ENCODE measurements at places on chromosomes 5 and 9. TPM values are rescaled to one million over a fixed set of nuclear protein-coding genes. Genes with fewer than 3 reads are reported as not detected.
A peak's percentile ranks its signal among the peaks of the same experiment; 100 is the strongest.

The PSMD5 gene
- 69.7 TPM for total RNA-seq

The CCNJL gene
- not detected for total RNA-seq

The JAK2 gene
- total RNA-seq, result 25.5 TPM

The PKD2L2 gene
- total RNA-seq, result not detected

The ITGA1 gene
- total RNA-seq, result 1.3 TPM

The C5orf52 gene
- total RNA-seq, result not detected

The C6 gene
- not detected for total RNA-seq

The ZFP2 gene
- 0.40 TPM for total RNA-seq

DNA sequence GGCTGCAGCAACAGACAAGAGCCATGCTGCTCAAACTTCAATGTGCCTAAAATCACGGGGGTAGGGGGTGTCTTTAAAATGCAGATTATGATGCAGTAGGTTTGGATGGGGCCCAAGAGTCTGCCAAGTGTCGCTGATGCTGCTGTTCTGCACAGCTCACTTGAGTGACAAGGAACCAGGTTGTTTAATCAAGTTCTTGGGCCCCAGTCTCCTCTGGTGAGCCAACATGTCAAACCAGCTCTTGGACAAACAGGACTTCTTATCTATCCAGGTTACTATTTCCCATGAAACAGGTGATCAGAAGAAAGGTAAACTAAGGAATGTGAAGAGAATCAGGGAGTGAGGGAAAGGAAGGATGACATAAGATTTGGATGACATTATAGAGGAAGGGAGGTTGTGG lies 78.0 kb downstream of the APBA1 start:
- peaks cover 4% of the 10 kb centered on the region for H3K27me3 ChIP-seq
- no peak overlapping the region for H3K27ac ChIP-seq
- DNase-seq, result no peak
- H3K4me3 ChIP-seq, result no peak overlapping the region

DNA sequence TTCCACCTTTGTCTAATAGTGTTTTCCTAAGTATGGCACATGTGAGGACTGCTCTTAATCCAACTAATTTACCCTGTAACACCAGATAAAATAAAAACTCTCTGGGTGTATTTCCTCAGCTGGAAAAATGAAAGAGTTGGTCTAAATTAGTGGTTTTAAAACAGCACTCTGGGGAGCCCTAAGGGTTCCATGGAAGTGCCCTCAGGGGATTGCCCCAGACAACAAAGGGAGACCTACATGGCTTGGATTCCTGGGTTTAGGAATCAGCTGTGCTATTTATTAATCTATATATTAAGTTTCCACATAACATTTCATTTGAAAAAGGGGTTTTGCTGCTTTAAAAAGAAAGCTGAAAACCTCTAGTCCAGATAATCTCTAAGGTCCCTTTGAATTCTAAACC lies 20.2 kb downstream of the ADAMTS6 start:
- no peaks in the 10 kb centered on the region for H3K4me1 ChIP-seq
- H3K4me3 ChIP-seq, result no peak overlapping the region
- no peaks in the 10 kb centered on the region for H3K27me3 ChIP-seq
- no peak for DNase-seq
- no peaks in the 10 kb centered on the region for H3K36me3 ChIP-seq

- no peak for DNase-seq
- no peaks in the 10 kb centered on the region for H3K4me1 ChIP-seq
- no peaks in the 10 kb centered on the region for H3K36me3 ChIP-seq
- H3K27me3 ChIP-seq, result no peaks in the 10 kb centered on the region
- H3K27ac ChIP-seq, result no peak overlapping the region
- no peak overlapping the region for H3K4me3 ChIP-seq
Observed at GRCh38 chr5:22649074-22649473, 204.1 kb downstream of the CDH12 start.

DNA sequence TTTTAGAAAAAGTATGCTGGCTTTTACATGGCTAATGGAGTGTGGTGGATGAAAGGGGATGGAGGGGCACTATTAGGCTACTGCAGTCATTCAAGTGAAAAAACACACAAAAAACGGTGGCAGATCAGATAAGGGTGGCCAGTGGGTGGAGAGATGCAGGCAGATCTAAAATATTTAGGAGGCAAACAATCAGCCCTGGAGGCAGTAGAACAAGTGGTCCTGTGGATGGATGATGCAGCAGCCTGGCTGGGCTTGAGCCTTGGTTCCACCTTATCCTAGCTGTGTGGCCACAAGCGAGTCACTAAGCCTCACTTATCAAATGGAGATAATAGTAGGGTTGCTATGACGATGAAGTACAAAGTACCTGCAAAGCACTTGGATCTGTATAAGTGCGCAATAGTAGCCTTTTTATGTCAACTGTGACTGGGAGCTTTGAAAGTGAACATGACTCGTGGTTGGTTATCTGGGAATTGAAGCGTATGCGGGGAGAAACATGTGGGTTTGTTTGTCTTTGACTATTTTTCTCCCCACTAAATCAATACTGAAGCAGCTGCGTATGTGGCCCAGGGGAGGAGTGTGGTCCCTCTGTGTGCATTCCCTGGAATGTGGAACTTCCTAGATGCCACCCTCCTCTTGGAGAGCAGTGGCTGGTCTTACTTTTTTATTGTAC lies 20.2 kb downstream of the NSG2 start:
- peaks cover 19% of the 10 kb centered on the region for H3K27me3 ChIP-seq
- no peaks in the 10 kb centered on the region for H3K36me3 ChIP-seq
- DNase-seq, result no peak
- no peak overlapping the region for H3K27ac ChIP-seq
- H3K4me1 ChIP-seq, result no peaks in the 10 kb centered on the region

DNA sequence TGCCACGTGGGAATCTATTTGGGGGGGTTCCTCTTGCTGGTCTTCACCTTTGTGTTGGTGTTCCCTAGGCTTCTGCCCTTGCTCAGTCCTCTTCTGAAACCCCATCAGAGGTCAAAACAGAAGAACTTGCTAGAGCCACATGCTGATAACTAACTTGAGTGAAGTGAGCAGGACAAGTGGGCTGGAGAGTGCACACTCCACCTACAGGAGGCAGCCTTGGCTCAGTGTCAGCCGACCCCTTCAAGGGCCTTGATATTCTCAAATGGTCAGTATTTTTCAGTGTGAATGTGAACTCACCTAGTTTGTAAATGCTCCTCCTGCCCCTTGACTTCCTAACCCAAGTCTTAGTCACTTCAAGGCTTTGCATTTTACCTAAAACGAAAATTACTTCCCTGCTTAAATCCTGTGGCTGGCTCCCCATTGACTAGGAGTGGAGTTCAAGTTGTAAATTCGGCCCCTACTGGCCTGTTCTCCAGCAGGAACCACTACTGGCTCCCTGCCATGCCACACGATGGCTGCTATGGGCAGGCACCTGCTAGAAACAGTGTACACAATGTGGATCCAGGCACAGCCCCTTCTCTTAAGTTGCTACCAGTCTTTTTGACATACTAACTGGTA lies 3.6 kb upstream of the SLC1A3 start:
- no peak overlapping the region for H3K4me3 ChIP-seq
- peaks cover 18% of the 10 kb centered on the region for H3K4me1 ChIP-seq
- H3K27ac ChIP-seq, result no peak overlapping the region
- H3K36me3 ChIP-seq, result no peaks in the 10 kb centered on the region
- no peak for DNase-seq

DNA sequence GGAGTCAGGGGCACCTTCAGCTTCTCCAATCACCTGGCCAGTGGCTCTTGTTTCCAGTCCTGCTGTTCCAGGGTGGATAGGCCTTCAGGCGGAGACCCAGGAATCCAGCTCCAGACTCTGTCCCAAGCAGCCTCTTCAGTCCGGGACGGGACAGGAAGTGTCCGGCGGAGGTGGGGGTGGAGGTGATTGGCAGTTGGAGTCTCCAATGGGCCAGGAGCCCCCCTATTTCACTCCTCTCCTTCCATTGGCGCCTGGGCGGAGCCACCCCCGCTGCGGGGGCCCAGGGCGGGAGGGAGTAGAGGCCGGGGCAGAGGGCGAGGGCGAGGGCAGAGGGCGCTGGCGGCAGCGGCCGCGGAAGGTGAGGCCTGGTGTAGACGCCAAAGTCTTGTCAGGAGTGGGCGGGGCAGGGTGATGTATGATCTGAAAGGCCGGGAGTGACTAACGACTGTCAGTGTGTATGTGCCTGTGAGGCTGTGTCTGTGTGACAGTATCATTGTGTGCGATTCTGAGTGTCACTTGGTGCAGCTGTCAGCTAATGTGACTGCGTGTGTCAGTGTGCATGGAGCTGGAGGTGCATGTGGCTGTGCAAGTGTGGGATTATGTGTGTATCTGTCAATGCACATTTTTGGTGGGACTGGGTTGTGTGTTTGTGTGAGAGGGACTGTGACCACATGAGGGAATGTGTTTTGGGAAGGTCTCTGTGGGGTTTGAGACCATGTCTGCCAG lies at the start of gene IL11RA:
Gene IL11RA, plus strand, starts transcription at position 310 of the 726 bp plus-strand sequence. CDS start 3,033 bp downstream, outside the sequence.
- H3K27ac ChIP-seq, result peak within 1 kb of the TSS; percentile 44
- H3K4me3 ChIP-seq, result peak within 1 kb of the TSS; percentile 16
- no peaks in the 10 kb centered on the region for H3K27me3 ChIP-seq
- H3K36me3 ChIP-seq, result peaks cover 29% of the 10 kb centered on the region
- peak; percentile 79 for DNase-seq
- peaks cover 36% of the 10 kb centered on the region for H3K4me1 ChIP-seq

GRCh38 chr5:154110716-154111115 lies 71.9 kb downstream of the MFAP3 start:
- H3K27ac ChIP-seq, result no peak overlapping the region
- H3K4me1 ChIP-seq, result no peaks in the 10 kb centered on the region
- H3K27me3 ChIP-seq, result no peaks in the 10 kb centered on the region
- no peak overlapping the region for H3K4me3 ChIP-seq

- peaks cover 13% of the 10 kb centered on the region for H3K4me1 ChIP-seq
- no peak overlapping the region for H3K27ac ChIP-seq
- no peak for DNase-seq
- H3K4me3 ChIP-seq, result no peak overlapping the region
Observed at GRCh38 chr9:15355669-15356068, 48.7 kb upstream of the TTC39B start.

- no peak overlapping the region for H3K4me3 ChIP-seq
- no peaks in the 10 kb centered on the region for H3K36me3 ChIP-seq
- DNase-seq, result no peak
- H3K4me1 ChIP-seq, result peaks cover 2% of the 10 kb centered on the region
Observed at GRCh38 chr5:72834924-72835323, 18.5 kb downstream of the TNPO1 start.

DNA sequence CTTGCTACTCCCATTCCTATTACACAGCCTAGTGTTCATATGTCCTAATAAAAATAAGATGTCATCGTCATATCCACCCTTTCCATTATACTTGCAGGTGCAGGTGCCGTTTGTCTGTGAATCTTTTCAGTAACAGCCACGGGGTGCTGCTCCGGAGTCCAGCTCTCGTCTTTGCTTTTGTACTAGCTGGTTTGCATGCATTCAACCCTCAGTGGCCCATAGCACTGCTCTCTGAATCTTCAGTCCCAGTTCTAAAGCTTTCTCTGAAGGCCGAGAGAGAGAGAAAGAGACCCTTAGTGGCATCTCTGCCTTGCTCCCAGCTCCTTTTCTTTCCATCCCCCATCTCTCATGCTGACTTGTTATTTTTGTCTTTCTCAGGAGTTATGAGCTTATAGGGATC lies 468.5 kb downstream of the TMEM232 start:
- DNase-seq, result no peak
- H3K4me3 ChIP-seq, result no peak overlapping the region
- H3K4me1 ChIP-seq, result no peaks in the 10 kb centered on the region
- H3K36me3 ChIP-seq, result no peaks in the 10 kb centered on the region
- no peak overlapping the region for H3K27ac ChIP-seq

- H3K36me3 ChIP-seq, result no peaks in the 10 kb centered on the region
- H3K27ac ChIP-seq, result no peak overlapping the region
- H3K27me3 ChIP-seq, result peaks cover under 1% of the 10 kb centered on the region
- H3K4me1 ChIP-seq, result peaks cover 8% of the 10 kb centered on the region
- DNase-seq, result peak; percentile 2
Observed at GRCh38 chr9:89598926-89599325, 5.9 kb upstream of the GADD45G start.

GRCh38 chr5:136364307-136364706 lies 1.0 kb downstream of the TRPC7 start:
- no peak overlapping the region for H3K27ac ChIP-seq
- no peaks in the 10 kb centered on the region for H3K36me3 ChIP-seq

DNA sequence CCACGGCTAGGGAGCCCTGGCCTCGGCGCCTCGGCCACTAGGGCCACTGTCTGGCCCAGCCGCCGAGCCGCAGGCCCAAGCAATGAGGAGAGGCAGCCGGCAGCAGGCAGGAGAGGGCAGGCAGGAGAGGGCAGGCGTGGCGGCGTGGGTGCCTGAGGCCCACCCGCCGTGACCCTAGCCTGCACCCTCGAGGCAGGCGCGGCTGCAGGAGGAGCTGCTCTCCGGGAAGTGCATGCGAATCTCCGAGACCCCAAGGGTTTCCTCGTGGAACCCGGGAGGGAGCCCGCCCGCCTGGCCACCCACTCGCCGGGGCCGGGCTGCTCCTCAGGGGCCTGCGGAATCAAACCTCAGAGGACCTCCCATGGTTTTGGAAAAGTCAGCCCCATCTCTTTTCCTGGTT lies 9.3 kb downstream of the GRIN1 start:
- no peaks in the 10 kb centered on the region for H3K36me3 ChIP-seq
- H3K27me3 ChIP-seq, result peaks cover 5% of the 10 kb centered on the region
- H3K4me3 ChIP-seq, result no peak overlapping the region
- H3K27ac ChIP-seq, result no peak overlapping the region
- no peaks in the 10 kb centered on the region for H3K4me1 ChIP-seq

DNA sequence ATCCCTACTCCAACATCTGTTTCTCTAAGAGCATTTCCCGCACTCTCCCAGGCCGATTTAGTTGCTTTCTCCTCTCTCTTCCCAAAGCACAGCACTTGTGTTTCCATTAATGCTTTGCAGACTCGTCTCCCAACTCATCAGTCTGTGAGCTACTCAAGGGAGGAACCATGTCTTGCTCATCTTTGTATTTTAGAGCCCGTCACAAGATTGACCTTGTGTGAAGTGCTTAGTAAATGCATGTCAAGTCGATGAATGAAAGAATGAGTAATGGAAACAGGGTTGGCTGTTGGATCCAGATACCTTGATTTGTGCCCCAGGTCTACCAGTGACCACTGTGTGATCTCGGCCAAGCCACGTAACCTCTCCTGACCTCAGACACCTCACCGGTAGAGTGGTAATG lies 99.3 kb downstream of the KLF4 start:
- H3K27ac ChIP-seq, result no peak overlapping the region
- H3K36me3 ChIP-seq, result no peaks in the 10 kb centered on the region
- no peak overlapping the region for H3K4me3 ChIP-seq
- no peaks in the 10 kb centered on the region for H3K4me1 ChIP-seq
- peaks cover 2% of the 10 kb centered on the region for H3K27me3 ChIP-seq

- H3K4me3 ChIP-seq, result no peak overlapping the region
- no peak for DNase-seq
- peaks cover 15% of the 10 kb centered on the region for H3K36me3 ChIP-seq
- no peak overlapping the region for H3K27ac ChIP-seq
- peaks cover 24% of the 10 kb centered on the region for H3K4me1 ChIP-seq
Observed at GRCh38 chr5:36985387-36985786, 108.8 kb downstream of the NIPBL start.
